ENCODE measurements at places on chromosomes 13 and 19.

DNA sequence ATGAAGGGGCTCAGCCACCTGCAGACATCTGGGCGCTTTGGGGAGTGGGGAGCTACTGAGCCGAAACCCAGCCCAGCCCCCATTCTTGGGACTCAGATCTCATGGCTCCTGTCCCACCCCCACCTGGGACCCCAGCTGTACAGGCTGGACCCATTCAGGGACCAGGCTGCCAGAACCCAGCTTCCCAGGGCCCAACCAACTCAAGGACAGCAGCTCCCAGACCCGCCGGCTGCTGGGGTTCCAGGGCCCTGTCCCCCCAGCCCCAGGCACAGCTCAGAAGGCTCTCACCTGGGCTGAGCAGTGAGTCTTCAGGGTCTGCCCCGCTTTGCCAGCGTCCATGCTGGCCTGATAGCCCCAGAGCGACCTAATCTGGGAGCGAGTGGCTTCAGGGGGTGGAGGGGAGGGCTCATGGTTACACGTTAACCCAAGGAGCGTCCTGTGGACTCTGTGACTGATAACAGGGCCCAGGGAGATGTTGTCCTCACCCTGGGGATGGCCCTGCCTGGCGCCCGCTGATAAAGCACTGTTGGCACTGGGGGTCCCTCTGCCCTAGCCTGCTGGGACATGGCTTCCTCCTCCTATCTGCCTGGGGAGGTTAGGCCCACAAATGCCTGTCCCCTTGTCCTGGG, at the start of gene TMEM86B:
TSS of gene TMEM86B (minus strand) at position 361 of the 629 bp plus-strand sequence. CDS start at position 339, 22 bp downstream.
- no peak for DNase-seq

GRCh38 chr19:39119830-39120229, 5.8 kb upstream of the PAK4 start:
- no peak for DNase-seq

DNA sequence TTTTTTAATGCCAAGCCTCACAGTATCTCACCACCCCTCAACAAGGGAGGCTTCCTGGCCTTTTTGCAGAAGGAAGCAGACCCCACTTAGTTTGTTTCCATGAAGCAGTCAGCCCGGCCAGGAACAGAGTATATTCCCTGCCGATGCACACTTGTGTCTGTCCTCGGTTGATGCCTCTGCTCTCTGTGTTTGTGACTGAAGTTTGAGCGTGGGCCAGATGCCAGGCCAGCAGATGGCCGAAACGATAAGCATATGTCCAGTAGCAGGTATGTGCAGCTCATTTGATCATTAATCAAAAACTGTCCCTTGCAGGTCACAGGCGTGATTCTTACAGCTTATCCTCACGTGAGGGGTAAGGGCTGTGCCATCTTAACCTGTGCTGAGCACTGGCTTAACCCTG, 144.0 kb downstream of the IRS2 start:
- no peak for DNase-seq

DNA sequence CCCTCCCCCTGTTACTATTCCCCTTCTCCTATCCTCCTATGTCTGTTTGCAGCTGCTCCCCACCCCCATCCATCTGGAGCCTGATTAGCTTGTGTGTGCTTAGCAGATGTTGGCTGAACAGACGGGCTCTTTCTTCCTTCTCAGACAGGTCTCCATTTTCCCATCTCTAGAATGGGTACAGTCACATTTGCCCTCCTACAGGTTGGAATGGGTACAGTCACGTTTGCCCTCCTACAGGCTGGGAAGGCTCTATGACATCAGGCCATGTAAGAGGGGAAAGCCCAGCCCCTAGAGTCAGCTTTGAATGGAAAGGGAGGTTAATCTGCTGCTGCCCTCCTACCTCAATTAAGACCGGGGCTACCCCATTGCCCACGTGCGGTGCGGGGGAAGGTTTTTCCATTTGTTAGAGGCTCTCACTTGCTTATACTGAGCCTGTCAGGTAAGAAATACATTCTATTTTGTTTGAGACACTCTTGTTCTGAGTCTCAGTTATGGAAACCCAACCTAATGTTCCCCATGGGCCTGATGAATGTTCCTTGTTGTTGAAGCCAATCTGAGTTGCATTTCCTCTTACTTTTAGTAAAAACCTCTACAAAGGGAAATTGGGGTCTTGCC, 2.2 kb upstream of the CLEC17A start:
- no peak for DNase-seq

GRCh38 chr19:49413348-49413747, 9.9 kb downstream of the PTH2 start:
- DNase-seq: no peak

DNA sequence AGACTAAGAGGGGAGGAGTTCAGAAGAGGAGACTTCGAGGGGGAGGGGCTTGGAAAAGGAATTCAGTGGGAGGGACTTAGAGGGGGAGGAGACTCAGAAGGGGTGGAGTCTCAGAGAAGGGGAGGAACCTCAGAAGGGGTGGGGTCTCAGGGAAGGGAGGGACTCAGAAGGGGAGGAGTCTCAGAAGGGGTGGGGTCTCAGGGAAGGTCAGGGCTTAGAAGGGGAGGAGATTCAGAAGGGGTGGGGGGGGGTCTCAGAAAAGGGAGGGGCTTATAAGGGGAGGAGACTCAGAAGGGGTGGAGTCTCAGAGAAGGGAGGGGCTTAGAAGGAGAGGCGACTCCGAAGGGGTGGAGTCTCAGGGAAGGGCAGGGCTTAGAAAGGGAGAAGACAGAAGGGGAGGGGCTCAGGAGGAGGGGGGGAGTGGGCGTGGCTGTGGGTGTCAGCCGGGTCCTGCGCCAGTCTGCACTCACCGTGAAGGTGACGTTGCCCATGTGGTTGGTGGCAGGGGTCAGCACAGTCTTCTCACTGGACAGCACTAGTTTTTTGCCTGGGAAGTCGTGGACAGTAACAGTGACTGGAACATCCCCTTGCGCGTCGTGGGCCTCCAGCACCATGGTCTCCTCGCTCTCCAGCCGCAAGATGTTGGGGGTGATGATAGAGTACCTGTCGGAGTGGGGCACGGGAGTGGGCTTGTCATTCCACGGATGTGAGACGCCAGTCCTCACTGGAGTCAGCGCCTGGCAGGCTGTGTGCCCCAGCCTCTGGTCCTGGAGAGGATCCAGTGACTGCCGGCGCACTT, 1.5 kb downstream of the C3 start:
- DNase-seq: no peak

DNA sequence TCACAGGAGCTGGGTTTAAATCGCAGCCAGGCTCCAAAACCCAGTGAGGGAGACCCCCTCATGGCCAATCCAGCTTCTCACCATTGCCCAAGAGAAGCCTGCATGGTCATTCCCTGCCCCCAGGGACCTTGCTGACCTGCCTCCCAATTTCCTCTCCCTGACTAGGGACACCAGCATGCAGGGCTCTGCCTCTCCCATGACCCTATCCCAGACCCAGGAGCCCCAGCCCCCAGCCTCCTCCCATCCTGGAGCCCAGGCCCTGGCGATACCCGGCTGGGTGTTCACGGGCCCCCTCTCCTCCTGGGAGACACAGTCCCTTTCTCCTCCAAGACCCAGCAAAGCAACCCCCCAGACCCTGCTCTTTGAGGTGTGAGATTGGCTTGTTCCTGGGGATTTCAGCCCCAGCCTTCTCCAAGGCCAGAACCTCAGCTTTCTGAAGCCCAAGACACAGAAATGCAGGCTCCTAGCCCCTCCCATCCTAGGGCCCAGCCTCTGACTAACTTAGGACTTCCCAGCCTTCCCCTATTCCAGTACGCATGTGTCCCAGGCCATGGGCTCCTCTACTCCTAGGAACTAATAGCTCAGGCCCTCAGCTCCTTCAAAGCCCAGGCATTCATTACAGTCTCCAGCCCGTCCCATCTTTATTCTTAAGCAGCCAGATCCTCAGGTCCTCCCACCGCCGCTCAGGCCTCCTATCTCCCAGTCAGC, 1.1 kb downstream of the GYS1 start:
- DNase-seq: no peak

All from stimulated activated effector memory CD8-positive, alpha-beta T cell treated with anti-CD3 and anti-CD28 coated beads, Interleukin-12 subunit alpha, Interleukin-12 subunit beta, amount 100 ng/mL, for 72 hours (primary cell).